NCI-H1436 treated with DMSO at 0.1 percent for 48 hours (cell line): ENCODE measurements at places on chromosomes 12 and 14.

DNA sequence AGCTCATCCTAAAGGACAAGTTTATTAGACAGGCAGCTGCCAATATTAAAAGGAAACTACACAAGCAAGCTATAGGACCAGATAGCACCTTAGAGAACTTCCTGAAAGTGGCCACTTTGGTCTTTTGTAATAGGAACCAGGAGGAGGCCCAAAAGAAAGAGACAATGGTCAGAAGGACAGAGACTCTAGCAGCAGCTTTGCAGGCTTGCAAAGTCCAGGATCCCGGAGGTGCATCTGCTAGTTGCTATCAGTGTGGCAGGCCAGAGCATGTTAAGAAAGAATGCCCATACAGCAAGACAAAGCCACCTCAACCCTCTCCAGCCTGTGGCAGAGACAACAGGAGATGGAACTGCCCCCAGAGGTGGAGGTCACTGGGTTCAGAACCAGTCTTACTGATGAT, 23.4 kb downstream of the APOBEC1 start:
- no peak for DNase-seq

GRCh38 chr12:84361651-84362551, 550.7 kb downstream of the SLC6A15 start:
- DNase-seq, result no peak

DNA sequence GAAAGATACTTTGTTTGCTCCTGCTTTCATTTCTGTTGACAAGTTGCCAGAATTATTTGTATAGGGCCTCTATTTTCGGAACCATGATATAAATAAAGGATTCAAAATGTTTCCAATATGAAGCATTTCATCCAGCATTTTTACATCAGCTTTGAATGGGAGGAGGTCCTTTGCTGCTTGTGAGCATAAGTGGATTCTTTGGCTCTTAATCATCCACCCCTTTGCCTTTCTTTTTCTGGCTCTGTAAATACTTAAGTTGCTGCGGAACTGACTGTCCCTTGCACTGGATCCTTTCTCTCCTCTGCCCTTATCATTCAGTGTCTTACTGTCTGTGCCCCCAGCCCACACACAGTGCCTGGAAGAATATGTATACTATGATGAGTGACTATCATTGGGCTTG, 357.3 kb upstream of the RGS6 start:
- DNase-seq, result no peak

GRCh38 chr14:104360501-104360900, 219.1 kb upstream of the C14orf180 start:
- DNase-seq, result no peak

DNA sequence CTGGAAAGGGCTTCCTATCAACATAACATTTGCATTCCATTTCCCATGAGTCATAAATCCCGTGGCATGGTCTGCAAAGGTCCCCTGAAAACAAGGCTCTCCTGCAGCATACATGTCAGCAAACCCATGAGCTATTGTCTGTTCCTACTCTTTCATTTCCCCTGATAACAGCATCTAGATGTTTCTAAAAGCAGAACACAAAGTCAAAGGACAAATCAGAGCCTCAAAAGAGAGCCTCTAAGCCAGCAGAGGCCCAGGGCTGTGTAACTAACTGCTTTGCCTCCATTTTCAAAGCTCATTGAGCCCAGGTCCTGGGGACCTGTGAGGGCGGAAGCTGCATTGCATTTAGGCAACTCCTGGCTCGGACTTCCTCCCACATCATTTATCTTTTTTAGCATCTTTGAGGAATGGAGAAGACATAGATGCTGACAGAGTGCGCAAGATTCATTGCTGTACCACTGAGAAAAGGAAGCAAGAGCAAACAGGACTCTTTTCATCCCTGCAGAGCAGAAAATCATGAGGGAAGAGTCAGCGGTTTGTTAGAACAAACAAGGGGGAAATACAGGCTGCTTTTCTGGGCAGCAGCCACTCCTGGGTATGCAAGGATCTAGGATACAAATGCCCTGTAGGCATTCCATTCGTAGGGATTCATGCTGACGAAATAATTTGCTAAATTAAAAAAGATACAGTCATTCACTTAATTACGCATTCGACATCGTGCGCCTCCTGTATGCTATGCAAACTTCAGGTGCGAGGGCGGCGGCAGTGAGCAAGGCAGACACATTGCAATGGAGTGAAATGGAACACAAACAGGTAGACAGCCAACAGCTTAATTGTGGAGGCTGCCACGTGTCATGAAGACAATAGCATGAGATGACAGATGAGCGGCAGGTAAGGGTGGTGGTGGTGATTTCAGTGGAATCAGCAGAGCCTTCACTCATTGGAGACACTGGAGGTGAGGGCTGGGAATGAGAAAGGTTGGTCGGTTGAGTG, 131.0 kb downstream of the TMEM132D start:
- DNase-seq, result no peak

GRCh38 chr12:111607239-111607638, 8.1 kb upstream of the ATXN2 start:
- DNase-seq, result no peak

DNA sequence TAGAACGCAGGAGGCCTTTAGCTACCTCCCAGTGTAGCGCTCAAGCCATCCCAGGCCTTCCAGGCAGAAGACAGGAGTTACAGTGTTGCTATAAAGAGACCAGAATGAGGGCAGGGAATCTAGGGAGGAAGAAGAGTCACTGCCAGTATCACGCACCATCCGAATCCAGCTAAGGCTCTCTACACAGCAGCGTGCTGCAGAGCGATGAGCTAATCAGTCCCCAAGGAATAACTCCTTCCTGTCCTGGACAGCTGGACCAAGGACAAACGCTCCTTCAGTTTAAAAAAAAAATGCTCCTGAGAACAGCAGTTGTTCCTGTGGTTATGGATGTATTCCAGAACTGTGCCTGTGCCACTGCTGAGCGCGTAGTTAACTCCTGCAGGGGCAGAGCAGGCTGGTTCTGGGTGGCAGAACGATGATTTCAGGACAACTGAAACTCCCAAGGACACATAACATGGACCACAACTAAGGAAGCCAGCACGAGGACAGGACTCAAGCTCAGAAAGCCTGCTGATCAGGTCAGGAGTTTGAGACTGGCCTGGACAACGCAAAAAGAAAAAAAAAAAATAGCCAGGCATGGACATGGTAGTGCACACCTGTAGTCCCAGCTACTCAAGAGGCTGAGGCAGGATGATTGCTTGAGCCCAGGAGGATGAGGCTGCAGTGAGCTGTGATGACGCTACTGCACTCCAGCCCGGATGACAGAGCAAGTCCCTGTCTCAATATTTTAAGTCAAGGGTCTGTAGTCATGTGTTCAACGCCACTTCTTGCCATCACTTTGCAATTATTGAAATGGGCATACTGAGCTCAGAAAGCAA, 2.6 kb downstream of the IFFO1 start:
- no peak for DNase-seq

GRCh38 chr12:123801573-123802178, 39.6 kb downstream of the DNAH10 start:
- no peak for DNase-seq

DNA sequence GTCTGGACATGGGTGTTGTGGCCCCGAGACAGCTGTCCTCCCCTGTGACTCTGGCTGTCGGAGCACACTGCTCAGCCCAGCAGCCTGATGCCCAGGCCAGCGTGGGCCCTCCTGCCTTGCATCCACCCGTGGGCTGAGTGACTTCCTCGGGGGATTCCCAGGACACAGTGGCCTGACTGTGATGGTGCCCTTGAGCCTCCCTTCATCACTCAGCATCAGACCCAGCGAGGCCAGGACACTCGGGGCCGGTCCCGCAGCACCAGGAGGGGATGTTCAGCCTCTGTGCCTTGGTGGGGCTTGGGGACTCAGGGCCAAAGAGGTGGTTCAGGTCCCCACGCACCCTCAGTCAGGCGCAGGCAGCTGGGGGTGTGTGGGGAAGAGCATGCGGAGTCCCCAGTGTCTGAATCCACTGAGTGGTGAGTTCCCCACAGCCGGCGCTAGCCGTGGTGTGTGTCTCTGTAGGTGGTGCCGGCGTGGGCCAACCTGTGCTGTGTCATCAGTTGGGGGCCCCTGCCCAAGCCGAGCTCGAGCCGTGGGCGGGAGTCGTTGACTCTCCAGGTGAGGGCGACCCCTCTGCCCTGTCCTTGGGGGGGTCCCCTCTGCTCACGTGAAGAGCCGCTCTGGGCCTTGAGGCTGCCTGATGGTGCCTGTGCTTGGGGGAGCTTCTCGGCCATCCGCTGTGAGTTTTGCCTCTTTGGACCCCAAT, 185.8 kb downstream of the ADGRD1 start:
- no peak for DNase-seq

- DNase-seq, result no peak
Measured at GRCh38 chr14:65745396-65746190, 333.1 kb downstream of the FUT8 start.
